ENCODE measurements at places on chromosomes 1 and 21.

DNA sequence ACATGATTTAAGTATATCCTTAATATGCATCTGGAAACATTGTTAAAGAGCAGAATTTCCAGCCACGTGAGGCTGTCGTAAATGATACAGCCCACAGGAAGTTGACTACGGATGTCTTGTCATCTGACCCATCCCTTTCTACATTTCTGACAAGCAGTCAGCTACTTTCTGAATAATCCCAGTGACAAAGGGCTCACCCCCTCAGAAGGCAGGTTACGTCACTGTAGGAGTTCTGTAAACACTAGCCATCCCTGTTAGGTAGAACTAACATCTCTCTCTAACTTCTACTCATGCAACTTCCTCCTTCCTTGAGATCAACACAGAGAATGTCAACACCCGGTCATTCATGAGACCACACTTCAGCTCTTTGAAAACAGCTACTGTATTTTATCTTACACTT is 259.2 kb downstream of the GREM2 start:
- peak; percentile 1 for DNase-seq

DNA sequence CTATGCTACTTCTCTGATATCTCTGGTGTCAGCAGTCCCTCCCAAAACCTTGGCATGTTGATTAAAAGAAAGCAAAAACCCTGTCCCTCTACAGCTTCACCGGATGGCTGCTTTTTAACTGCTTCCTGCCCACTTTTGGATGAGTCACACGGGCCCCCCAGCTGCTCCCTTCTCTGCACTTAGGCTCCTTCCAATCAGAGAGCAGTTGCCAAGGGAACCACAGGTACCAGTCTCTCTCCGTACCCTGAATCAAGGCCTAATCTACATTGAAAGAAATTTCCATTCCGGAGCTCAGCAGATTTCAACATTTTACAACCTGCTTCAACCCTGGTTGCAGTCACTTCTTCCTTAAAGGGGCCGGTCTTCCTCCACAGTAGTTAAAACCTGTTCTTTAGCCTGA is 70.6 kb upstream of the GJB5 start:
- no peak for DNase-seq

DNA sequence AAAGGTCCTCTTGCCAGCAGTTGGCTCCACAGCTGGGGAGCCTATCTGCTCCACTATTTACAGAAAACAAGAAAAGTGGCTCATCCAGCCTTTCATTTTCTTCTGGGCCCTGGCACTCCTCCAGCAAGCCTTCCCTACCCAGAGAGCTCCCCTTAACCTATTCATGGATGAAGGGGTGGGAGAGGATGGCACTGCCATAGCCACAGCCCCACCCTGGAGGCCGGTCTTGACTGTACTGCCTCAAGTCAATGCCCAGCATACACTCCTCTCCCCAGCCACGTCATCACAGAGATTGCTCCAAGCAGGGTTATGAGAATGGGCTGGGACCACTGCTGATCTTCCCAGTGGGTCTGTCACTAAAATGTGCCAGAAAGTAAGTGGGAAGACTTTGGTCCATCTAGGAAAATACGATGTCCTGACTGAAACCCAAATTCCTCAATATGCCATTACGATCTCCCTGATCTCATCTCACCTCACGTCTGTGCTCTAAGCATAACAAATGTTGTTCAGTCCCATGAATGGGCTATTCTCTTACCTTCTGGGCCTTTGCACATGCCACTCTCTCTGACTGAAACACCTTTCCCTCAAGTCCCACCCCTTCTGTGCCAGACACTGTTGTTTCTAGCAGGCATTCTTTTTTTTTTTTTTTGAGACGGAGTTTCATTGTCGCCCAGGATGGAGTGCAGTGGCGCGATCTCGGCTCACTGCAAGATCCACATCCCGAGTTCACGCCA is 21.4 kb upstream of the PTAFR start:
- no peak for DNase-seq

DNA sequence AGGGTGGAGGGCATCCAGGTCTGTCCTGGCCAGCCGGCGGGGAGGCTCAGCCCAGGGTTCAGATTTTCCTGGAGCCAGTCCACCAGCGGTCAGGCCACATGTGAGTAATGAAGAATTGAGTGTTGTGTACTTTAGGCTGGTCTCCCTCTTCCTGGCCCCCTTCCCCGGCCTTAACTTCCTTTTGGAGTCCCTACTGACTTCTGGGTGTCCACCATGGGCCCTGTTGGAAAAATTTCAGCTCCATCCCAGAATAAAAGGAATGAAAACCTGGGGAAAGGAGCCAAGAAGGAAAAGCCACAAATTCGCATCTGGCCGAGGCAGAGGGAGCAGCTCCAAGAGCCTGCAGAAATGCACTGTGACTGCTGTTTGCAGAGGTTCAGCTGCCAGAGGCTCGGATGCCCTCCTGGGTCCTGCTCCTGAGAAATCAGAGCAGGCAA is 35.5 kb upstream of the HHAT start:
- no peak for DNase-seq

DNA sequence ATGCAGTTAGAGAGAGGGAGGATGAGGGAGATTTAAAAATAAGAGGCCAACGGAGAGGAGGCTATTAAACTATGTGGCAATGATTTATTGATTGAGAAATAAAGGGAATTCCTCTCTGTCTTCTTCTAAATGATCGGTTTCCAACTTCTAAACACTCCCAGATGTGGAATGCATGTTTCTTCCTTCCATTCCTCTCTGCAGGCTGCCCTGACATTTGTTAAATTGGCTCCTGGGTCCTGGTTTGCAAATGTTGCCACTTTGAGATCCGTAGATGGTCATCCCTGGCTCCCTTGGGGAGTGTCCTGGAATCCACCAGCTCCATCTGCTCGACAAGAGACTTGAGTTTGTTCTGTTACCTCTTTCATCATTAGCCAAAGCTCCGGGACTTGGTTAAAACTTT is 10.3 kb upstream of the C1orf198 start:
- peak; percentile 18 for DNase-seq

DNA sequence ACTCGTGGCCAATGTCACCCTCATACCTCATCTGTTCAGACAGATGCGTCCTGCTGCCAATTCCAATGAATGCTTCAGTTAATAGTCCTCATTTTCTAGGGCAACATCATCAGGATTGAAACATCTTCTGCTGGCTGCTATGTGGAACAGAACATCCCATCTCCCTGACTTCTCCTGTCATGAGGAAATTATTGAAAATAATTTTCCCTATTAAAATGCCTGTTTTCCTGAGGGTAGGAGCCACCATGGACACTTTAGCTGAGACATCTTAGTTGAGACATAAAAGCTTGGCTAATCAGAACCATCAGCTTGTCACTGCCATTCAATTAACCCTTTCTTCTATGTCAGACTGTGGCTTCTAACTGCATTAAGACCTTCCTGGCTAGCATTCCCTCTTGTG is 396.1 kb downstream of the HHAT start:
- DNase-seq: no peak

DNA sequence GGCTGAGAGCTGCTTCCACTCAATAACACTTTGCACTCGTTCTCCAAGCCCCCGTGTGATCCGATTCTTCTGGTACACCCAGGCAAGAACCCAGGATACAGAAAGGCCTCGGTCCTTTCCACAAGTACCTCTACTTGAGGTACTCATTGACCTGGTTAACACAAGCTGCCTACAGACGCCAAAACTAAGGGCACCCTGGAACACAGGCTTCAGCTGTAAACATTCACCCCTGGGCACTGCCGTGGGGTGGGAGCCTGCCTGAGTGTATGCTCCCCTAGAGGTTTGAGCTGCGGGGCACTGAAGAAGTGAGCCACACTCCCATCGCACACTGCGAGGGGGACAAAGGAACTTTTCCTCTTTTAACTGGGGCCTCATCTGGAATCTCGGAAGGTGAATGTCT is 30.5 kb downstream of the LRRC3 start:
- DNase-seq: no peak

- DNase-seq: no peak
Observed at GRCh38 chr1:233241759-233242158, 53.8 kb downstream of the PCNX2 start.

DNA sequence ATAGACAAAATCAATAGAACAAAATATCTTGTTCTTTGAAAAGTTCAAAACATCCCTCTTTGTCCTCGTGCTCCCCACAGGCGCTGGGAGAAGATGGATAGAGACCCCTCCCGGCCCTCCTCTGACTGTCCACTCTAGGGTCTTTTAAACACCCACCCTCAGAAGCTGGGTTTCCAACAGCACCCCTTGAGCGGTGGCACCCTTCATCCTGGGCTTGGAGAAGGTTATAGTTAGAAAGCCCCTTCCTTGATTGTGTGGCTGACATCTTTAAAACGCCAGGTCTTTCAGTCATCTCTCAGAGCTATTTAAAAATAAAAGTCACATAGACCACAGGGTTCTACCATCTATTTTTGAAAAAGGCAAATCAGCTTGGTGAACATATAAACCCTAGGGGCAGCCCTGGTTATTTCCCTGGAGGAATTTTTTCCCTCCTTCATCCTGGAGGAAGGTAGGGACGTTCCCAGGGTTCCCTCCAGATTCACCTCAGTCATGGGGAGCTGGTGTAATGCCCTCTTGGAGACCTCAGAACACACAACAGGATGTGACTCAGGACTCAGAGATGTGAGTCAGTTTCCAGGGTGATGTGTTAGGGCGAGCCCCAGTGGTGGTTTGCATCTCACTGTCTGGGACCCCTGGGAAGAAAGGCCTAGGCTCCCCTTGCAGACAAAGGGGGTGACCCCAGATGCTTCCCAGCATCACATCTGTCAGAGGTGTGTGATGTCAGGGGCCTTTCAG is 138.5 kb downstream of the CLIC6 start:
- DNase-seq: peak; percentile 79

DNA sequence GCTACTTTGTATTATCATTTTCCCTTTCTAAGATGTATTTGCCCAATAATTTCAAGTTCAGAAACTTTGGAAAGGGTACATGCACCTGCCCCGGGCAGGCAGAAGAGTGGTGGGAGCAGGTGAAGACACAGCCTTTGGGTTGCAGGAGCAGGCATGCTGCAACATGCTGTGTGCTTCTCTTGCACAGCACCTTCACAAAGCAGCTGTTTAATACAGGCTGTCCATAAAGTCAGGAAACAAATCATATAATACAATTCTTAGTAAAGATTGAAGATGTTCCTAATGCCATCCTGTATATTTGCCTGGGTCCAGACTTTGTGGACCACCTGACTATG is 182.9 kb downstream of the ZNF281 start:
- no peak for DNase-seq

- DNase-seq: no peak
Observed at GRCh38 chr1:170162459-170163246, 16.9 kb downstream of the NTMT2 start.

GRCh38 chr21:41009398-41010100 is 158.4 kb upstream of the BACE2 start:
- no peak for DNase-seq

Measured in inflammatory macrophage treated with lipopolysaccharide for 1 hour (primary cell).